ENCODE measurements at places on chromosomes 12 and 14.

DNA sequence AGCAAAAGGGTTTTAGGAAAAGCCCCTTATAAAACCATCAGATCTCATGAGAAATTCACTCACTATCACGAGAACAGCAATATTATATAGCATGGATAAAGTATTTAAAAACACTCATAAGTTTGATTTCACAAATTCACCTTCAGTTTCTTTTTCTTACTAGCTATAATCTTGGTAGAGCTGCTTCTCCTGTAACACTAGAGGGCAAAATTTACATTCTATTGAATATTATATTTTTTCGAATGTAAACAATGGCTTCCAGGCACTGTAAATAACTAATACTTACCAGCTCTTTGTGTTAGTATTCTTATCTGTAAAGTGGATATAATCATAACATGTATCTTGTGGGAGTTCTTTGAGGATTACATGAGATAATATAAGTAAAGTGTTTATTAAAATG, 259.6 kb downstream of the CCER1 start:
- DNase-seq: no peak

DNA sequence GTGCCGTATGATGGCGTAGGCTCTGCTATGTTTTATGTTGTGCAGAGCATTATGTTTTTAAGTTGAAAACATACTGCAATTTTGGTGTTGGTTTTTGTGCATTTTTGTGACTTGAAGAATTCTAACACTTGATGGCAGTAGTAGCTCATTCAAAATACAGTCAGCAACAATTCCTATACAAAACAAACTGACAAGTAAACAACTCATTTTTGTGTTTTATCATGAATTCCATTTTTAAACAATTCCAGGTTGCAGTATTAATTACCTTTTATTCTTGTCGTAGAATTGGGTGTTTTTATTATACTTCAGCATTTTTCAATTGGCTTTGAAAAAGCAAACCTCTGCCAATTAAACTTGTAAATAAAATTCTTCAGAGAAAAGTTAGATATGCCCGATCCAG, 4.1 kb upstream of the CCER1 start:
- DNase-seq: no peak

DNA sequence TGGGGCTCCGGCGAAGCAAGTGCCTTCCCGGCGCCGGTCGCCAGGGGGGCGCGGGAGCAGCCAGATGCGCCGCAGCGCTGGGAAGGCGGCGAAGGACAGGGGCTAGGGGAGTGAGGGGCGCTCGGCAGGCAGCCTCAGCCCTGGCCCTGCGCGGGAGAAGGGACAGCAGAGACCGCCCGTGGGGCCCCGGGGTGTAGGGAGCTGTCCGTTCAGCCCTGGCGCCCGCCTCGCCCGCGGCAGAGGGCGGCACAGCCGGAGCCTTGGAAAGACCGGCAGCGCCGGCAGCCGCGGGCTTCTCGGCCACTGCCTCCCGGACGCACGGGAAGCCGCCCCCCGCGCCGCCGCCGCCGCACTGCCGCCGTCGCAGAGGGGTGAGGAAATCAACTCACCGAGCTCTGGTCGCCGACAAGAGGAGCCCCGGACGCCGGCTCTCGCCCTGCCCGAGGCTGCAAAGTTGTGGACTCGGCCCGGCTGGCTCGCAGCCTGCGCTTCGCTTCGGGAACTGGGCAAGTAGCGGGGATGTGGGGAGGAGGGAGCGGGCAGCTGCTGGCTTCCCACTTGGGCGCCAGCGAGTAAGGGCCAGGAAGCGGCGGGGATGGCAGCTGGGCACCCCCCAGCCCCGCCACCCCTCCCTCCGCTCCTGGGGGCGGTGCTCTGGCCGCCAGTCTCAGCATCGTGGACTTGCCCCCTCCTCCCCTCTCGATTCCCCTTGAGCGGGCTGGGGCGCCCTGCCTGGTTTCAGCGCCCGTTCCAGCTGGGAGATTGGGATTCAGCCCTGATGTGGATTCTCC, at the start of gene ZDHHC22:
Gene ZDHHC22 (minus strand): TSS at position 578 of the 791 bp plus-strand sequence. CDS start 2,053 bp downstream, outside the sequence.
- no peak for DNase-seq

DNA sequence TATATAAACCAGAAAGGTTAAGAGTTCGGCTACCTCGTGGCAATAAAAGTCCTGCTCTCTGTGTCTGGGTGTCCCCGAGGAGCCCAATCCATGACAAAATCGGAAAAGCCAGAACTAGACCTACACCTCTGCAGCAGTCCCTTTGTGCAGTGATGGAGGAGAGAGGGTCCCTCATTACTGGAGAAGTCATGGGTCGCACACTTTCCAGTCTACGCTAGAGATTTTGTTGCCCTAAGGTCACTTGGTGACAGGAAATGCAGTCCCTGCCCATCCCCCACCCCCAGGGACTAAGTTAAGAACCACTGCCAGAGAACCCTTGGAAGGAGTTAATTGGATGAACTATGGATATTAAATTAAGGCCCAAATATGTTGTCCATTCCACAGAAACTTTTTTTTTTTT, 104.4 kb upstream of the ATF7IP start:
- DNase-seq: no peak

- DNase-seq: no peak
These were observed 66.4 kb upstream of the SLC38A4 start for GRCh38 chr12:46892034-46892705.

- no peak for DNase-seq
These were observed 563 bp downstream of the DCP1B start for GRCh38 chr12:2003676-2004112.

Measured in stimulated activated CD4-positive, alpha-beta T cell treated with anti-CD3 and anti-CD28 coated beads, Interleukin-4, amount 100 ng/mL, for 1 hour (primary cell).